ENCODE measurements at places on chromosomes 12 and 14. TPM values are rescaled to one million over a fixed set of nuclear protein-coding genes. Genes with fewer than 3 reads are reported as not detected.

The SDS gene
- total RNA-seq = 0.31 TPM

The RGS6 gene
- 20.6 TPM for total RNA-seq

- no peak for DNase-seq
These were observed 25.9 kb downstream of the RHOF start for GRCh38 chr12:121767525-121768016.

DNA sequence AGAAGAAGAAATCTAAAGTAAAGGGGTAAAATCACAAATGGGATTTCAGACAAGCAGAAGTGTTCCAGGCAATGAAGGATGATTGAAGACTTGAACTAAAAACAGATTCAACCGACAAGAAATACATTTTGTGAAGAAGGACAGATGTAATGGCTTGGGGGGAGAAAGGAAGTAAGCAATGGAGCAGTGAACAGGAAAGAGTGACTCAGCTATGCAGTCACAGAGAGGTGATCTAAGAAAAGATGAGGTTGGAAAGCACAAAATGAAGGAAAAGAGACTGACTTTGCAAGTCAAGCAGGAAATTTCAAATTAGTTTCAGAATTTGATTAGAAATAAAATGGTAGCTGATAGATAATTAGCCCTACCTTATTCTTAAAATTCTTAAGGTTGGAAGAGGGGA lies 66.5 kb downstream of the PUS7L start:
- DNase-seq = no peak

- DNase-seq = no peak
These were observed 562.8 kb downstream of the GALC start for GRCh38 chr14:87430214-87430613.

DNA sequence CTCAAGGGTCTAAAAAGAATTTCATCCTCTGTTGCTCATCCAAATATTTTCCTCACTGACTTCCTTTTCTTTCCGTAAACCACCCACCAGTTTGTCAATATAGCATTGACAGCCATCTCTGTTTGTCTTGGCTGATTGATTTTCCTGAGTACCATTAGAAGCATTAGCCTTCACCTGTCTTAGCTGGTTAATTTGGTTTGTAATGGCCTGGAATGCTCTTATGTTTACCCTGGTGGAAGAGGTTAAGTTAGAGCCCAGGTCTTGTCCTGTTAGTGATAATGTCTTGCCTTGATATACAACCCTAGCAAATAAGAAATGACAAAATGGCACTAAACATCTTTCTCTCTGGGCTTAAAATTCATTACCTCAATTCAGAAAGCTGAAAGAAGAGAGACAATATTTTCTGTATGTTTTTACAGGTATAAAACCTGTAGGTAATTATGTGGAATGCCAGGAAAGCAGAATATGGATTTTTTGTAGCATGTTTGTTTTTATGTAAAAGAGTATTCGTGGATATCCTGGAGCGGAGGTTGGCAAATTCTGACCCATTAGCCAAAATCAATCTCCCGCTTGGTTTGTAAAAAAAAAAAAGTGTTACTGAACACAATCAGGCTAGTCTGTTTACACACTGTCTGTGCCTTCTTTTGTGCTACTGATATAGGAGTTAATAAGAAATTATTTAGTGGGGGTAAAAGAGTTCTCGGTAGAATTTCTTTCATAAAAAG lies 224.4 kb upstream of the DAAM1 start:
- DNase-seq = no peak

GRCh38 chr12:76810671-76811419 lies 46.9 kb downstream of the ZDHHC17 start:
- no peak for DNase-seq

All from sciatic nerve (tissue), 2 donors.